ENCODE measurements at places on chromosomes 5 and 9.

DNA sequence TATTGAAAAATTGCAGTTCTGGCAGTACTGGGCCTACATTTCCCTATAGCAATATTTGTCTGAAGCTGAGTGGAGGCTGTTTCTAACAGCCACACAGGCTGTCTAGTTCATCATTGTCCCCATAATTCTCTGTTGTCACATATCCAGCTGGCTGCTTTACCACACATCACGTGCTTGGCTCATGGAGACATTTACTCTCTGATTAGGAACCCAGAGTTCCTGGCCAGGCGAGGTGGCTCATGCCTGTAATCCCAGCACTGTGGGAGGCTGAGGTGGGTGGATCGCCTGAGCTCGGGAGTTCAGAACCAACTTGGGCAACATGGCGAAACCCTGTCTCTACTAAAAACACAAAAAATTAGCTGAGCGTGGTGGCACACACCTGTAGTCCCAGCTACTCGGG, 81.4 kb downstream of the PGM5 start:
- no peak for DNase-seq

GRCh38 chr5:84299959-84300358, 84.7 kb downstream of the EDIL3 start:
- DNase-seq, result no peak

DNA sequence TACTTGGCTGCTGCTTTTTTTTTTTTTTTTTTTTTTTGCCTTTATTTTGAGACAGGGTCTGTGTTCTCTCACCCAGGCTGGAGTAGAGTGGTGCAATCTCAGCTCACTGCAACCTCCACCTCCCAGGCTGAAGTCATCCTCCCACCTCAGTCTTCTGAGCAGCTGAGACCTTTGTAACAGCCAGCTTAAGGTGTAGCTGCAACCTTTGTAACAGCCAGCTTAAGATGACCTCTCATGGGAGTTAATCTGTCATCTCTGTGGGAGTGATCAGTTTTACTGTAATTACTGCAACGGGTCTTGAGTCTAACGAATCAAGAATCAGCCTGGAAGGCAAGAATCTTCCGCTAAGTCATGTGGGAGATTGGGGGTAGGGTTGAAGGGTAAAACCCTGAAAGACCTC, 31.6 kb upstream of the SNX2 start:
- no peak for DNase-seq

- DNase-seq, result no peak
Observed at GRCh38 chr9:104831681-104832080, 67.8 kb downstream of the NIPSNAP3B start.

DNA sequence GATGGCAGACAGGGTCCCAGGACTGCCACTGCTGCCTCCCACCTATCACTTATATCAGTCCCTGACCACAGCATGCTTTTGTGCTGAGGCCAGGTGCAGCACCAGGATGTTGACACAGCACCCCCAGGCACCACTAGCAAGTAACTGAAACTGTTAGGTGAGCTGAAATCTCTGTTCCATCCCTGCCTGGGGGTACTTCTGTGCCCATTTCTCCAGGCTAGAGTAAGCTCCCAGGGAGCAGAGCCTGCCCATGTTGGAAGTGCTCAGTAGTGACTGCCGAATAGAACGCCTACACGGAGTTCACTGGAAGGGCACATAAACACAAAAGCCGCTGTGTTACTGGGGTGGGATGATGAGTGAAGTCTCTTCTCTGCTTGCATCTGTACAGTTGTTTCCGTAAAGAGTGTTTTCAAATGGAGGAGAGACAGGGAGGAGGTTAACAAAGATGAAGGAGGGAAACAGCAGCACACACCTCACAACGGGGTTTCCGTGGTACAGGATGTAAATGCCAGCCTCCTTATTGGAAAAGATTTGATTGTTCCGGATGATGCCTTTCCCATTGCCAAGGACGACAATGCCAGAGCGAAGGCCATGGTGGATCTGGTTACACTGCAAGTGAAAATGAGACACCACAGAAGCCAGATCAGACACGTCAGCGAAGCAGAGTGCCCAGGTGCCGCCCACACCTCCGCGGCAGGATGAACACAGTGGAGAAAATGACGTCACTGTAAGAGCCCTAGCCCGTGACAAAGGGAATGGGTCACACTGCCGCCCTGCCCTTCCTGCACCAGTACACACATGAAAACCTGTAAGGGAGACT, 43.1 kb downstream of the POLR1E start:
- no peak for DNase-seq

DNA sequence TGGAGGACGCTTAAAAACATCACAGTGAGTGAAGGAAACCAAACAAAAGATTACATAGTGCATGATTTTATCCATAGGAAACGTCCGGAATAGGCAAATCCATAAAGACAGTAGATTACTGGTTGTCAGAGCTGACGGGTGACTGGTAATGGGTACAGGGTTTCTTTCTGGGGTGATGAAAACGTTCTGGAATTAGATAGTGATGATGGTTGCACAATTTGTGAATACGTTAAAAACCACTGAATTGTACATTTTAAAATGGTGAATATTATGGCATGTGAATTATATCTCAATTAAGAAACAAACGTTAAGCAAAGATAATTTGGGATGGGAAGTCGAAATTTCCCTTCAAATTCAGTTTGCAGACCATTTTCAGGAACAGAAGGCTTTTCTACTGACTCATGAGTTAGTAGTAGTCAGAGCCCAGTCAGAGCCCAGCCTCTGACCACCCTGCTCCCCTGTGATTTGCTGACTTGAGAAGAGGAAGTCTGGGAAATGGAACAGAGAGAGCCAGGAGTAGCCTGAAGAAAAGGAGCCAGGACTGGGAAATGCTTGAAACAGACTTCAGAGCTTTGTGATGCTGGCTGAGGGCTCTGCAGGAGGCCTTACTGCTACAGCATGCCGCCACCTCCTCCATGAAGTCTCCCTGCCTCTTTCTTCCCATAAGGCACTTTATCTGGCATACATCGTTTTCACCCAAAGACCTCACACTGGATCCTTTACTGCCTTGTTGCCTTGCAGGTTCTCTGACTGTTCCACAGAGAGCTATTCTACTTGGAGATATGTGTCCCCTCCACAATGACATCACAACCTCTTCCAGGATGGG, 46.4 kb upstream of the CTNNA1 start:
- peak; percentile 72 for DNase-seq

- DNase-seq, result no peak
Observed at GRCh38 chr5:50593681-50594080, 72.8 kb upstream of the PARP8 start.

GRCh38 chr5:14908172-14908571, 36.6 kb upstream of the ANKH start:
- DNase-seq, result no peak

DNA sequence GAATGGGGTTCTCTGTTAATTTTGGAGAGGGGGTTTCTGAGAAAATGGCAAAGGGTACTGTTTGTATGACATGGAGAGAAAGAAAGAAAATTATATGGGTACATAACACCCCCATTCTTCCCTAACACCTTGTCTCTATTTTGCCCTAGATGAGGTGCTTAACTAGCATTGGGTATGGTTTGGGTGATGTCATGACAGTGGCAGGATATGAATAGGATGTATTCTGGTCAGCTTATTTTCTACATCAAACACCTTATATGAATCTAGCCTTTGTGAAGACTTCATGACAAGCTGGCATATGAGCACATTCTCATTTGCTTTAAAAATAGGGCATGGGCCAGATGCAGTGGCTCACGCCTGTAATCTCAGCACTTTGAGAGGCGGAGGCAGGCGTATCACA, 58.6 kb downstream of the LNPEP start:
- no peak for DNase-seq

GRCh38 chr5:172048539-172049101, 42.2 kb upstream of the FBXW11 start:
- DNase-seq, result no peak

DNA sequence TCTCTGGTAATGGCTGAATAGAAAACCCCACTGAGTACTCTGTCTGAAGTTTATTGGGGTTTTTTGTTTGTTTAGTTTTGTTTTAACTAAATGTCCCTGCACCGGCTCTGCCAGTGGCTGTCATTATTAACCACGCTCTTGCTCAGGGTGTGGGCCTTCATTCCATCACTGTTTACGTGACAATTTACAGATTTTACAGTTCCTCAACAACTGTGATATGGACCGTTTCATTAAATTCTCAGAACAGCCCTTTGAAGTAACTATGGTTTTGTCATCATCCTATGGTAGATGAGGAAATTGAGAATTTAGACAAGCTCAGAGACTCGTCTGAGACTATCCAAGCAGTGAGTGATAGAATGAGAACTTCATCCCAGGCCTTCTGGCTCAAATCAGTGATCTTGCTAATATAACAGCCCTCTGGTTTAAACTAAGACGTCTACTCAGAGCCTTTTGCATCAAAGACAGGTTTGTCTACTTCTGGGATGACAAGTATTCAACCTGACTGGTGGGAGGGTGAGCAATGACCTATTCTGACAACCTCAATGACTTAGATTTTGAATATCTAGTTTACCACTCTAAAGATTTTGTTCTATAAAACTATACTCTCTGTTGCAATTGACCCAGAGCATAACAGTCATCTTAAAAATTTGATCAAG, 77.3 kb upstream of the MAP3K1 start:
- DNase-seq, result no peak

- DNase-seq, result no peak
Observed at GRCh38 chr9:13721481-13722235, 442.2 kb upstream of the MPDZ start.

DNA sequence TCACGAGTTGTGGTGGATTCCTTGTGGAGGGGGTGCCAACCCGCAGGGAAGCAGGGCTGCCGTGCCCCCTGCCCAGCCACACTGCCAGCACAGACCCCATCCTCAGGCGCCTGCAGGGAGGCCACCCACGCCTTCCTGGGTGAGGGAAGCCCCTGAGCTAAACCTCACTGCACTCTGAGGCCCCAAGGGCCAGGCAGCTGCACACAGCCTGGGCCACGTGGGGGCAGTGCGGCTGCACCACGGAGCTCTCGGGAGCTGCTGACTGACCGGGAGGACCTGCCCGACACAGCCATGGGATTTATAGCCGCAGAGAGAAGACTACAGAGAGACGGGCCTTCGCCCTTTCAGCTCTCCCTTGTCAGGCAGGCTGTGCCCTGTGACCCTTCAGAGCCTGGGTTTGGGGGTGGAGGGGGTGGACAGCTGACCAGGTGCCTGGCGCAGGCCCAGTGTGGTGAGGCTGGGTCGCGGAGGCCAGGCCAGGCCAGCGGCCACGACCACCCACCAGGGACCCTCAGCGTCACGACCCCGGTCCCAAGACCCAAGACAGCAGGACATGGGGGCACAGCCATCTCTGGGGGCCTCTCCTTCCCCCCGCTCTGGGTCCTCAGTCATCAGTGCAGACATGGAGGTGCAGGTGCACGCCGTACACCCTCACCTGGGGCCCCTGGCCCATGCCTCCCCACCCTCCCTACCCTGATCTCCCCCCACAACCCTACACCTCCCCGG, 4.3 kb upstream of the AHRR start:
- DNase-seq, result peak; percentile 75

GRCh38 chr5:96714450-96714849, 52.3 kb downstream of the CAST start:
- no peak for DNase-seq

DNA sequence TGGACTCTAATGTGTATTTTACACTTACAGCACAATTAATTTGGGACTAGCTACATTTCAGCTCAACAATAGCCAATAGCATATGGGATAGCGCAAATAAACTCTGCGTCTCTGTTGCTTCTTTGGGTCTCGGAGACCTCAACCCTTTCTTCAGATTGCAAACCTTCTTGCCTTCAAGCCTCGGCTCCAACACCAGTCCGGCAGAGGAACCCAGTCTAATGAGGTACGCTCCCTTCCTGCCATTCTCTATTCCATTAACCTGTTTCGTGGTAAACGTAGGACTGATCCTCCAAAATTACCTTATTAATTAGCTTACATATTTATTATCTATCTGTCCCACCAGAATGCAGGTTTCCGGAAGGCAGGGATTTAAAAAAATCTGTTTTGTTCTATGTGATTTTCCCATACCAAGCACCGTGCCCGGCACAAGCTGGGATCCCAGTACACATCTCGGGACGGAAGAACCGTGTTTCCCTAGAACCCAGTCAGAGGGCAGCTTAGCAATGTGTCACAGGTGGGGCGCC, 525 bp upstream of the DAPK1 start:
- no peak for DNase-seq

GRCh38 chr5:136434795-136435194, 69.5 kb upstream of the TRPC7 start:
- DNase-seq, result no peak

DNA sequence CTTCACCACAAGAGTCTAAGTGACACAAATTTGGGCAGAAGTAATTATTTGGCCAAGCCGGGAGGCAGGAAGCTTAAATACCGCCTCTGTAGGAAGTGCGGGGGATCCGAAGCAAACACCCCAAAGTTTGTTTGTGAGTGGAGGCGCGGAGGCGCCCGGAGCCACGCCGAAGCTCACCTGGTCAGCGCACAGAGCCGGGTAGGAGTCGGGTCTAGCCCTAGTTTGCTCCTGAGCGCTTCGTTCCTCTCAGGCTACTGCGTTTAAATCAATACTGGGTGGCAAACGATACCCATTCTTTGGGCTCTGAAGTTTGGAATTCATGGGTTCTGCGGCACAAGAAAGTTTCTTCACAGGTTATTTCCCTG, 855 bp downstream of the MCC start:
- DNase-seq, result no peak

DNA sequence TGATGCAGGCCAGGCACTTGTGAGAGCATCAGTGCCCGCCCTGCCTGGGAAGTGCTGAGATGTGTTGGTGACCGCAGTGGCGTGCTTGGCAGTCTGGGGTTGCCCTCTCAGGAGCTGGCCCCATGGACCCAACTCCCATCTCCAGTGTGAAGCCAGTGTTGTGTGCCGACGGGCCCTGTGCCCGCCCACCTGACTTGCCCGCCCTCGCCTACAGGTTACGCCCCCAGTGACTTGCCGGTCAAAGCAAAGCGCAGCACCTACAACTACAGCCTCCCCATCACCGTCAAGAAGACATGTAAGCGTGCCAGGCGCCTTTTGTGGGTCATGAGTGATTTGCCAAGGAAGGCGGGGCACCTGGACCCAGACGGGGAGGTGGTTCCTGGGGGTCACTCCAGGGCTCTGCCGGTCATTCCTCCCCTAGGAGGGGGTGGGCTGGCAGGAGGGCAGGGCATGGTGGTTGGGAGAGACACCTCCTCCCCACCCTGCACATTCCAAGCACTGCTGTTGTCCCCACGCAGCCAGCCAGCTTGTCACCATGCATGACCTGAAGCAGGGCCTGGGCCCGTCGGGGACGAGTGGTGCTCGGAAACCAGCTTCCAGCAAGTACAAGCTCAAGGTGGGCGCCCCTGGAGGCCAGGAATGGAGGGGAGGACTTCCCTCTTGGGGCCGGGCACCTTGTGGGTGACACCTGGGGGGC, 7.4 kb upstream of the CEL start:
- no peak for DNase-seq

GRCh38 chr9:33082538-33083326, 6.3 kb upstream of the SMU1 start:
- peak; percentile 46 for DNase-seq

DNA sequence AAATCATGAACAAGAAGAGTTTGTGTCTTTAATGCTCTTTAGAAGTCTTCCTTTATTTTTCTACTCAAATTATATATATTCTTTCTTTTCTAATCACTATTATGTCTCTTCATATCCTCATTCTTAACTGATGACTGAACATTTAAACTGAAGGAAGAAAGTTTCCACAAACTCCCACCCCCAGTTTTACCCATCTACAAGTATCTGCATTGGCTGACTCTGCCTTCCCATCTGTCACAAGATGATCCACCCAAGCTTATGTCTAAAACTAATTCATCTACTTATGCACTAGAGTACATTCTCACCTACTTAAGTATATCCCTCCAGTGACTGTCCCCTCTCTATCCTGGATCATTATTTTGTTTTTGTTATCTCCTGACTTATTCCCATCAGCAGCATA, 344.5 kb downstream of the PRR16 start:
- no peak for DNase-seq

Data from MV-4-11 (cell line).